Right cardiac atrium (tissue), 5 donors: ENCODE measurements at places on chromosomes 11 and 22. TPM values are rescaled to one million over a fixed set of nuclear protein-coding genes. Genes with fewer than 3 reads are reported as not detected.

GRCh38 chr22:35761037-35761436 lies 43.4 kb downstream of the APOL5 start:
- DNase-seq: no peak

TEX54 gene
- total RNA-seq: not detected

DNA sequence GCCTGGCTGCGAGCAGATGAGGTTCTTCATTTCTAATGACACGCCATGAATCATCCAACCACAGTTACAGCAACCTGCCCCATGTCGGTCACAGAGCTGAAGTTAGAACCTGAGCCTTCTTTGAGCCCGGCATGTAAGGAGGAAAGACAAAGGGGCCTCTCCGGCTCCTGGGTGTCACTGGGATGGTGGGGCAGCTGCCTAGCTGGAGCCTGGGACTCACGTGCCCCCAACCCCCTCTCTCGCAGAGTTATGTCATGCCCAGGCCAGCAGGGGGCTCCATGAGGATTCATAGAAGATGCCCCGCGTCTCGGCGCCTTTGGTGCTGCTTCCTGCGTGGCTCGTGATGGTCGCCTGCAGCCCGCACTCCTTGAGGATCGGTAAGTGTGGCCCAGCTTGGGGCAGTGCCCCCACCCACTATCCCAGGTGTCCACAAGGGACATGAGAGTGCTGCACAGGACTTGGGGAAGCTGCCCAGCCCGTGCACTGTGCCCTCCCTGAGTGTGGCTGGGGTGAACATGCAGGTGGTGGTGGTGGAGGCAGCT lies 148.5 kb downstream of the GRIK4 start:
- DNase-seq: no peak

CST6 gene
- 1.2 TPM for total RNA-seq

OR52I1 gene
- not detected for total RNA-seq

GRCh38 chr11:21007297-21007696 lies 337.9 kb downstream of the NELL1 start:
- no peak for DNase-seq

DNA sequence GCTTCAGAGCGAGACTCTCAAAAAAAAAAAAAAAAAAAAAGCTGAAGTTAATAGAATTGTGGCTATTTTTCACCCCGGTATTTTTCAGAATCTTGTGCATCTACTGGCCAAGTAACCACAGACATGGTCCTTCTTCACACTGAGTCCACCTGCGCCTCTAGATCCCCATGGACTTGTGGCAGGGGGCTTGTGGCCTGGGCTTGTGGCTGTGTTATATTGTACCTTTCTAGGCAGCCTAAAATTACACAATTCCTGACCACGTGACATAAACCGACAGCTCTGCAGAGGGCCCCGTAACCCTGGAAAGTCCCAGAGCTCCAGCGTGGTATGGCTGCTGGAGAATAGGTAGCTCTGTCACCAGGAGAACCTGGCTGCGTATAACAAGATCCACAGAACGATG lies 10.9 kb upstream of the NAALADL1 start:
- no peak for DNase-seq

VPREB3 gene
- not detected for total RNA-seq

DNA sequence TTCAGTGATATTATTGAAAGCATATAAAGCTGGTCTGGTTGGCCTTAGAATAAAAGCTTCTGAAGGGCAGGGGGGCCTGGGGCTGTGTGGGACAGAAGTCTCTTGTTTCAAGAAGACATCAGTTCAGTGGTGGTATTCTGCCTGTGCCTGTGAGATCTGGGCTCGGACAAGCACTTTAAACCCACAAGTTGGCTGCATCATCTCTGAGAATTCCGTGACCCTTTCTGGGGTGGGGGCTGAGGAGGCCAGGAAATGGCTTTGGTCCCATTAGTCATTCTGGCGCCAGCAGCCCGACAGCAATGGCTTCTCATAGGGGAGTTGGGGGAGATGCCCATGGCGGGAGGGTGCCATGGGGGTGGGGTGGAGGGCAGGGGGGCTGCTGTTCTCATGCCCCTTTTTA lies 104.1 kb downstream of the PKNOX2 start:
- no peak for DNase-seq

HORMAD2 gene
- not detected for total RNA-seq

- DNase-seq: no peak
Observed at GRCh38 chr11:41307296-41308080, 152.0 kb downstream of the LRRC4C start.

OR51B5 gene
- not detected for total RNA-seq

DNA sequence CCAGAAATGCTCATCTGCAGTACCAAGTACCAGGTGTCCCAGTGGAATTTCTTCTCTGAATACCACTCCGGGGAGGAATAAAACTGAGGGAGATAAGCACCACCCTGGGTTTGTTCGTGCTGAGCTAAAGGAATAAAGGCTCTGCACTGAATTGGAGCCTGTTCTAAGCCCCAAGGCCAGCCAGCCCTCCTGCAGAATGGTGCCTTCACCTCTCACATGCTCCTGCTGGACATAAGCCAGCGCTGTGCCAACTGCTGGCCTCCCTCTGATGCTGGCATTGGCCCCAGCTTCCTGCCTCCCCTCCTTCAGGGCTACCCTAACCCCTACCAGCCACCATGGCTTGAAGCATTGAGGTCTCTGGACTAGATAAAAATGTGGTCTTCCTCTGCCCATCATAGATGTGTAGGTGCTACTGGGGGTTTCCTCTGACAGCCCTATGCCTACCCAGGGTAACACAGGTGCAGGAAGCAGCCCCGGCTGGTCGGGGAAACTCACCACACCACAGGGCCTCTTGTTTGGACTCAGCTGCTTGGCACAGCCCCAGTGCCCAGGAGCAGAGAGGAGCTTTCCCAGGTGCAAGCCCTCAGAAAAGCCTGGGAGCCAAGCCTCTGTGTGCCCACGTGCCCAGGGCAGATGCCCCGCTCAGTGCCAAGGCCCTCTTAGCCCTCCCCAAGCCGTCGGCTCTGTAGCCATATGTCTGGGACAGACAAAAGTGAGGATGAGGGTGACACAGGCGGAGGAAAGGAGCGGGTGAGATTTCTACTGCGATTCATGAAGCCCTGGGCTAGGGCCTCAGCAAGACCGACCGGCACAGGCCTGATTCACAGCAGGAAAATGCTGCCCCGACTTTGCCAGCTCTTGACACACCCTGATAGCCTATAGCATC lies 34.1 kb upstream of the JAM3 start:
- DNase-seq: no peak

ACR gene
- 0.54 TPM for total RNA-seq

GRCh38 chr11:6825231-6825744 lies 20.2 kb upstream of the OR10A5 start:
- DNase-seq: no peak

GRCh38 chr11:115980337-115981103 lies 476.3 kb upstream of the CADM1 start:
- DNase-seq: peak; percentile 68

DNA sequence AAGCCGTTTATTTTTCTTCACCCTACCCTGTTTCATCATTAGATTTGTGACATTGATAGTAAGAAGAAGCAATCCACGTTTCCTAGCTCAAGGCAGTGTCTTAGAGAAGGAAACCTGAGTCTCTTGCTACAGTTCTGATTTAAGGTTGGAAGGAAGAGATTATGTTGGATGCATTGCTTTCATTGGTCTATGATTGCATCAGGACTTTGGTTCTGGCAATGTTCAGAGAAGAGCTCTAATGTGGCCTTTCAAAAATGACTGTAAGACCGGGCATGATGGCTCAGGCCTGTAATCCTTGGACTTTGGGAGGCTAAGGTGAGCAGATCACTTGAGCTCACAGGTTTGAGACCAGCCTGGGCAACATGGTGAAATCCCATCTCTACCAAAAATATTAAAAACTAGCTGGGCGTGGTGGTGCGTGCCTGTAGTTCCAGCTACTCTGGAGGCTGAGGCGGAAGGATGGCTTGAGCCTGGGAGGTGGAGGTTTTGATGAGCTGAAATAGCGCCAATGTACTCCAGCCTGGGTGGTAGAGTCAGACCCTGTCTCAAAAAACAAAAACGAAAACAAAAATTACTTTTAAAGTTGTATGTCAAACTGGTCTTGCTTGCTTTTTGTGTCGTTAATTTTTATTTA lies 4.1 kb downstream of the NUCB2 start:
- DNase-seq: no peak

ACTN3 gene
- total RNA-seq: 0.09 TPM
